ENCODE measurements at places on chromosomes 6 and 20.

DNA sequence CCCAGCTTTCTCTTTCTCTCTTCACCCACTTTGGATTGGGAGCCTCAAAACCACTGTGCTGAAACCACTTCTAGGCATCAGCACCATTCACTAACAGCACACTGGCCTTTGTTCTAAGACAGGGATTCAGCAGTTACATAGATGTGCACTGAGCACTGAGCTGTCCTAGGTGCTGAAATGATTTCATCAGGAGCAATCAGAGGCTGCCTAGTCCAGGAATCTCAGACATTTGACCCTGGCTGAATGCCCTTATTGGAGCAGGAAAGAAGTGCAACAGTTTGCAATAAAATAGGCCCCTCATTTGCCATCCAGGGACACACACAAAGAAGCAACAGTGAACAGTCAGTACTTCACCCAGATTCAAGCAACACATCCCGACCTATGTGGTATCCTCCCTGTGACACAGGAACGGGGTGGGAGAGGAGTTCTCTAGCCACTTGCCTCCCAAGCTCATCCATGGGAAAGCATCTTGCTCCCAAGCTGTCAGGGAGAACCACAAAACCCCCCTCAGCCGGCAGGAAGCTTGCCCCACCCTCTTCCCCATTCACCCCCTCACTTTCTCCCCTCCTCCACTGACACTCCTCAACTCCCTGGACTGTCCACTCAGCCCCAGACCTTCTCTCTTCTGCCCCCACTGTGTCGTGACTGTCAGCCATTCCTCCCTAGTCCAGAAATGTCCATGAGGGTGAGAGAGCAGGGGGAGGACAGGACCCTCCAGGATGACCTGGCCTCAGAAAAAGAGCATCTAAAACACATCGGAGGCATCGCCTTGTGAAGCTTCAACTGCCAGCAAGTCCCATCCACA is 304.4 kb downstream of the PREX1 start:
- H3K27me3 ChIP-seq: no peaks in the 10 kb centered on the region
- no peak overlapping the region for H3K27ac ChIP-seq
- H3K36me3 ChIP-seq: no peaks in the 10 kb centered on the region

DNA sequence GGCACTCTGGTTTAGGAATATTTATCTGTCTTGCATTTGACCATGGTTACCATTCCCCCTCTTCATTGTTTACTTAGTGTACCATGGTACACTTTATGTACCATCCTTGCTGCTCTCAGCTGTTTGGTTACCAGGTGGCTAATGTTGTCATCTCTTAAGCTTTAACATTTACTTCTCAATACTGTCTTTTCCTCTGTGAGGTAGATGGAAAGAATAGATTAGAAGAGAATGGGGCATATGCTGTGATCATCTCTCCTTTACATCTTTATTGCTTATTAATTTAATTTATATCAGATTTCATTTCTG is 109.2 kb downstream of the NCOA3 start:
- DNase-seq: no peak
- H3K4me1 ChIP-seq: no peaks in the 10 kb centered on the region
- H3K27me3 ChIP-seq: no peaks in the 10 kb centered on the region
- no peaks in the 10 kb centered on the region for H3K36me3 ChIP-seq

- DNase-seq: no peak
- H3K4me1 ChIP-seq: peaks cover 4% of the 10 kb centered on the region
- no peaks in the 10 kb centered on the region for H3K36me3 ChIP-seq
- no peaks in the 10 kb centered on the region for H3K27me3 ChIP-seq
Observed at GRCh38 chr6:95690328-95690727, 113.0 kb downstream of the MANEA start.

GRCh38 chr20:10632721-10633509 is 40.9 kb downstream of the JAG1 start:
- H3K27ac ChIP-seq: no peak overlapping the region
- H3K4me3 ChIP-seq: no peak overlapping the region
- H3K36me3 ChIP-seq: peaks cover 12% of the 10 kb centered on the region
- H3K4me1 ChIP-seq: peaks cover 16% of the 10 kb centered on the region

DNA sequence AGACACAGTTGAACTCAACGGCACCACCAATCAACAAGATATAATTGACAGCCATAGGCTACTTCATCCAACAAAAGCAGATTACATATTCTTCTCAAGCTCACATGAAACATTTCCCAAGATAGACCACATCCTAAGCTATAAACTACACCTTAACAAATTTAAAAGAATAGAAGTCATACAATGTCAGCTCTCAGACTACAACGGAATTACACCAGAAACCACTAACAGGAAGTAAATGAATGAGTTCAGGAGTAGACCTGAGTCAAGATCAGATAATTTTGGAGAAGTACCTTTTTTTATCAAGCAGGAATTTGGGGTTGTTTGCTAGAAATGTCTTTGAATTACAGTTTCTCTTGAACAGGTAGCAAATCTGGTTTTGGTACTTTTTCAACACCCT is 237.8 kb downstream of the TBX18 start:
- H3K36me3 ChIP-seq: no peaks in the 10 kb centered on the region
- DNase-seq: no peak
- H3K4me1 ChIP-seq: no peaks in the 10 kb centered on the region
- no peak overlapping the region for H3K27ac ChIP-seq
- no peaks in the 10 kb centered on the region for H3K27me3 ChIP-seq

- peaks cover 6% of the 10 kb centered on the region for H3K36me3 ChIP-seq
- H3K27me3 ChIP-seq: no peaks in the 10 kb centered on the region
- DNase-seq: peak; percentile 83
- no peak overlapping the region for H3K27ac ChIP-seq
- H3K4me3 ChIP-seq: no peak overlapping the region
Observed at GRCh38 chr6:44593539-44593944, 206.0 kb downstream of the CDC5L start.

- no peak overlapping the region for H3K4me3 ChIP-seq
- no peaks in the 10 kb centered on the region for H3K27me3 ChIP-seq
- H3K4me1 ChIP-seq: no peaks in the 10 kb centered on the region
- H3K27ac ChIP-seq: no peak overlapping the region
- no peaks in the 10 kb centered on the region for H3K36me3 ChIP-seq
Observed at GRCh38 chr20:17995967-17996819, 27.4 kb downstream of the MGME1 start.

GRCh38 chr6:25697537-25698340 is 45.7 kb downstream of the SCGN start:
- H3K27ac ChIP-seq: no peak overlapping the region
- no peak overlapping the region for H3K4me3 ChIP-seq
- DNase-seq: no peak
- no peaks in the 10 kb centered on the region for H3K27me3 ChIP-seq
- no peaks in the 10 kb centered on the region for H3K36me3 ChIP-seq

DNA sequence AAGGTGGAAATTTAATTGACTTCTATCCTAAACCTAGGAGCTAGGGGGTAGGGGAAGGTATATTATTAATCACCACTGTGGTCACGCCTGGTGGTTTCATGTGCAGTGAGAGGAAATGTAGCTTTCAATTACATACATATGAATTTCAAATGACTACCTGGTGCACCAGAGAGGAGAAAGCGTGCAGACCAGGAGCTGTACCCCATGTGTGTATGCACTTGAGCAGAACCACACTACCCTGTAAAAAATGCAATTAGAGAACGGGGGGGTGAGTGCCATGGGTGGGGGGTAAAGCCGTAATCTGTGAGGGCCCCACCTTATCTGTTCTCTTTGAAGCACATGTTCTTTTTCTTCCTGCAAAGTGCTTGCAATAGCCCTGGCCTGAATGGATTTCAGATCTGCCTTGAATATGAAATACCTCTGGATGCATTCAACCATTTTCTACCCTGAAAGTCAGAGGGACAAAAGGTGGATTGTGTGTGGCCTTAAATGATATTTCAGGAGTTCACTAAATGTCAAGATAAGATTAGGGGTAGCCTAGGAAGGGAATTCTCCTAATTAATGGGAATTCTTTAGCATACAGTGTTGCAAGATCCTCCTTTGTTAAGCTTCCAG is 30.9 kb upstream of the EDN3 start:
- H3K27me3 ChIP-seq: peaks cover 3% of the 10 kb centered on the region
- no peak overlapping the region for H3K27ac ChIP-seq
- H3K36me3 ChIP-seq: no peaks in the 10 kb centered on the region

DNA sequence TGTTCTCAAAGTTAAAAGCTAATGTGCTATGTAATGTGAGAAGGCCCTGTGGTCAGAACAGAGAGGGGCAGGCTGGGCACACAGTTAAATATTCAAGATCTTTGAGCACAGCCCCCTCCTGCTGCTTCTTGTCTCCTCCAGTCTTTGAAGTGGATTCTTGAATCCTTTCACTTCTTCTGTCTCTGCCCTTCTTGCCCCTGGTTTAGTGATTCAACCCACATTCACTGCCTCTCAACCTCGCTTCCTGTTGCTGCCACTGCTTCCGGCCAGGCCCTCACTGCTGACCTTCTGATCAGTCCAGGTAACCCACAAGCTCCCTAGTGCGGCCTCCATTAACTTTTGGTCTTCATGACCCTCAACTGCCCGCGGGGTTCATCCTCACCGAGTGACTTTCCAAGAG is 417.3 kb upstream of the NOX3 start:
- peak; percentile 34 for DNase-seq
- H3K27me3 ChIP-seq: no peaks in the 10 kb centered on the region
- no peak overlapping the region for H3K27ac ChIP-seq
- peaks cover 1% of the 10 kb centered on the region for H3K36me3 ChIP-seq

DNA sequence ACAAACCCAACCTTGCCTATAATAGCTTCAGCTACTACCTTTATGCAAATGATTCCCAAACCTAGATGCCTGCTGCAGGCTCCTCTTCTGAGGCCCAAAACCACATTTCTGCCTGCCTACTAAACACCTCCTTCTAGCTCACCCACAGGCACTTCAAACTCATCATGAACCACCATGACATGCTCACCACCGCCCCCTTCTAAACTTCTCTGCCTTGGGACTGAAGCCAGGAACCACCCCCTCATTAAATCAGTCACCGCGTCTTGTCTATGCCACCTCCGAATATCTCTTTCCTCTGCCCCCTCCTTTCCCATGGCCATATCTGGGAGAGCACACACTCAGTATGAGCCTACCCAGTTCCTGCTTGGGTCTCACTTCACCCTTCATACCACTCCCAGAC is 101.2 kb downstream of the SNAP25 start:
- no peak for DNase-seq
- H3K27me3 ChIP-seq: no peaks in the 10 kb centered on the region
- peaks cover 3% of the 10 kb centered on the region for H3K36me3 ChIP-seq

- no peaks in the 10 kb centered on the region for H3K27me3 ChIP-seq
- H3K36me3 ChIP-seq: peaks cover 9% of the 10 kb centered on the region
- H3K27ac ChIP-seq: no peak overlapping the region
- no peaks in the 10 kb centered on the region for H3K4me1 ChIP-seq
- no peak for DNase-seq
Observed at GRCh38 chr20:7359739-7360138, 580.5 kb downstream of the HAO1 start.

DNA sequence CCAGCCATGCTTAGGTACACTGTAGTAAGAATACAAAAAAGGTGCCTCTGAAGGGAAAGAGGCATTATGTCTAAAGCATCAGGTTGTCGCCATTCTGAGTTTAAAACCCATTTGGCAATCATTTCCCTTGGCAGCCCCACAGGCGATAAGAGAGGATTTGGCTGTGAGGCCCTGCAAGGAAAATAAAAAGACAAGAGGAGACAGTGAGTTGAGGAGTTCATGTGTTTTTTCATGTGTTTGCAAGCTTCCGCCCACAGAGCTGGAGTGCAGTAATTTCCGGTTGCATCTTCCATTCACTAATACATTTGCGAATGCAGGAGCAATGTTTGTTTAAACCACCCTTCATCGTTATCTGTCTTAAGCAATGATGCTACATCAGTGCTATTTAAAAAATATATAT is 138.5 kb upstream of the SOX4 start:
- H3K27me3 ChIP-seq: no peaks in the 10 kb centered on the region
- no peaks in the 10 kb centered on the region for H3K36me3 ChIP-seq
- no peak overlapping the region for H3K27ac ChIP-seq
- no peak overlapping the region for H3K4me3 ChIP-seq

DNA sequence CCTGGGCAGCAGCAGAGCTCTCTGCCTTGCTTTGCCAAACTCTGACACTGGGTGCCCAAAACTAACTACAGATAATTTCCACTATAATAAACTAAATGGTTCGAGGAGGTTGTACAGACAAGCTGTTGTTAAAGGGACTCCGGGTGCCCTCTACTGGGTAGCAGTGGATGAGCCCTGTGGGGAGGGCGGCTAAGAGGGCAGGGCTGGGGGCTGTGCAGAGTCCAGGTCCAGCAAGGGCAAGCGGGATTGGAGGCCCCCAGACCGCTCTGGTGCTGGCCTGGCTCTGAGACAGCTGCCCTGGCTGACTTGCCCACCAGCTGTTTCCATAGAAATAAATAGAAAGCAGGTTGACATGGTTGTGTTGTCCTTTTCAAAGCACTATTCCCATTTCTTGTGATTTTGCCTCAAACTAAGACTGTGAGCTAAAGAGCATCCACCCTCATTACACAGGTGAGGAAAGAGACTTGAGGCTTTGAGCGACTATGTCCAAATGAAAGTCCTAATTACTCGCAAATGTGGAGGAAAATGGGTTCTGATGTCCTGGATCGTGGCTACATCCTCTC is 167.6 kb upstream of the CST7 start:
- peak; percentile 54 for DNase-seq
- H3K4me1 ChIP-seq: no peaks in the 10 kb centered on the region
- H3K27ac ChIP-seq: no peak overlapping the region

GRCh38 chr6:7550433-7550801 is 8.9 kb downstream of the DSP start:
- H3K27ac ChIP-seq: no peak overlapping the region
- peaks cover 3% of the 10 kb centered on the region for H3K4me1 ChIP-seq

DNA sequence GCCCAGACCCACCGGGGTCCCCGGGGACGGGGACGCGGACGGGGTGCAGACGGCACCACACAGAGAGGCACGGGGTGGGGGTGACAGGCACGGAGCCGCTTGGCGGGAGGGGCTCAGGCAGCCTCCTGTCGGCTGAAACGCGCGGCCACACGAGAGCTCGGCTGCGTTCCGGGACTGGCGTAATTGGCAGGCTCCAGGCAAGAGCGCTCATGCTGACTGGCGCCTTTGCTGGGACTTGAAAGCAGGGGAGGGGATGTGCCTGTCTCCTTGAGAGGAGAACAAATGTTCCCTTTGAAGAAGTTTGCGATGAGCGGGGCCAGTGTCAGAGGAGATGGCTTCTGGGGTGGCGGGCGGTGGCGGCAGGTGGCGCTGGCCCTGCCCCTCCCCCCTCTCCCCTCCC is 25.8 kb downstream of the BHLHE23 start:
- H3K27ac ChIP-seq: no peak overlapping the region
- H3K4me3 ChIP-seq: no peak overlapping the region
- H3K4me1 ChIP-seq: no peaks in the 10 kb centered on the region

DNA sequence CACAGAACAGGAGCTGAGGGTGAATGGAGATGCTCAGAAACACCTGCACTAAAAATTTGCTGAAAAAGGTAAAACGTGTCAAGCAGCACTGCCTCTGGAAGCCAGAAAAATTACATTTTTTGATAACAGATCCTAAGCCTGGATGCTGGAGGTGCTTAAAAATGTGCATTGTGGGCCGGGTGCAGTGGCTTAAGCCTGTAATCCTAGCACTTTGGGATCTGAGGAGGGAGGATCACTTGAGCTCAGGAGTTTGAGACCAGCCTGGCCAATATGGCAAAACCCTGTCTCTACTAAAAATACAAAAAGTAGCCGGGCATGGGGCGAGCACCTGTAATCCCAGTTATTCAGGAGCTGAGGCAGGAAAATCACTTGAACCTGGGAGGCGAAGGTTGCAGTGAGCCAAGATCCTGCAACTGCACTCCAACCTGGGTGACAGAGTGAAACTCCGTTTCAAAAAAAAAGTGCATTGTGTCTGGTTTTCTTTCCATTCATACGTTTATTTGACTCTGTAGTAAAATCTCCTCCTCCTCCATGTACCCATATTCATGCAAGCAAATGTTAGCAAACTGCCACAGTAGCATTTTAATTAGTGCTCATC is 587 bp upstream of the BTN3A1 start:
- no peaks in the 10 kb centered on the region for H3K36me3 ChIP-seq
- H3K27me3 ChIP-seq: no peaks in the 10 kb centered on the region
